Stomach (tissue), 19 donors: ENCODE measurements at places on chromosomes 6 and 20.

DNA sequence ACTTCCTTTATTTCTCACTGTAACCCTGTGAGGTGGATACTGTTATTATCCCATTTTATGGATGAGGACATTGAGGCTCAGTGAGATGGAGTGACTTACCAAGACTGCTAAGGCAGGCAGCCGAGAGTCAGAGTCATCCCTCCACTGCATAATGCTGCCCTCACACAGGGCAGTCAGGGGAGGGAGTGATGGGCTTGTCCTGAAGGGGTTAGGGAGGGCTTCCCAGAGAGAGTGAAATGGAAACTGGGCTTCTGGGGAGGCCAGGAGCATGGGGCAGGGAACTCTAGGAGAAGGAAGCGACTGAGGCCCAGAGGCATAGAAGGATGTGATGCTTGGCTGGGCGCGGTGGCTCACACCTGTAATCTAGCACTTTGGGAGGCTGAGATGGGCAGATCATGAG lies 31.1 kb downstream of the TM9SF4 start:
- DNase-seq = no peak

DNA sequence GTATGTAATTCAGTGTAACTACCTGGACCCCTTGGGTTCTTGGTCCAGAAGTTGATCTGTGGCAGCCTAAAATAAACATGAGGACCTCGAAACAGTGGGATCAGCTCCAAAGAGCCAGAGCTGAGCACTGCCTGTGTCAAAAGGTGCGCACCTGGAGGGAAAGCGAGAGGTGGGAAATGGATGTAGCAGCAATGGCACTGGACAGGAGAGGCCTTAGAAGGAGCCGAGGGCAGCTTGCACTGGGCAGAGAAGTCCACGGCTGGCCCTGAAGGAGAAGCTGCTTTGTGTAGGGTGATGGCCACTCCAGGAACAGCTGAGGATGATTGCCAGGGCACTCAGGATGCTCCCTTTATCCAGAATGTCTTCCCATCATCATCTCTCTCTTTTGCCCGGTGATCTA lies 213.9 kb upstream of the SNX9 start:
- no peak for DNase-seq

DNA sequence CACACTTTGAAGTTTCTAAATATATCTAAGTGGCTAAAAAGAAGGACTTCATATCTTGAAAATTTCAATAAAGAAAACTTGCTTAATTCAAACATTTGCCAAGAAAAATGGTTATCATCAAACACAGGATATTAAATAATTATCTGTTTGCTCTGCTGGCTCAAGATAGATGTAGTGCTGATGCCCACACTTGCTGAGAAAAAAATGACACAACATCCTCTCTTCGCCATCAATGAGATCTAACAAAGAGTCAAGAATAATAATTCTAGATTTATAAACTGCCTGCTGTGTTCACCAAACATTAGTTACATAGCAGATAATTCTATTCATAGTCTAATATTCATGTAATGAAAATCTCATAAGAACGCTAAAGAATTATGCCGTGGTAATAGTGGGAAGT lies 93.6 kb downstream of the EPHA7 start:
- no peak for DNase-seq

DNA sequence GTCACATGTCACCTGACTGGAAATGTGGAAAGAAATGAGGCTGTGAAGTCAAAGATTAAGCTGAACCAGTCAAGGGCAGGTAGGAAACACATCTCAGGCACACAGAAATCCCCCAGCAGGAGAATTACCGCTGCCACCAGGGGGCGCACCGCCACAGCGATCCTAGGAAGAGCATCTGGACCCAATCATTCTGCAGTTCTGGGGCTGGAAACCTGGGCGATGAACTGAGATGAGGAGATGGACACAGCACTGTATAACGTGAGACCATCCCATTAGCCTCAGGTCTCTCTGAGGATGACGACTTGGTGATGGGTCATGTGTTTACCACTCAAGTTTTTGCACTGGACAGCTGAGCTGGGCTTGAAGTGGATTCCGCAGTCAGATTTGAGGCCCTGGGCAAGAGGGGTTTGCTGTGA lies 6.5 kb upstream of the SLC24A3 start:
- peak; percentile 86 for DNase-seq

DNA sequence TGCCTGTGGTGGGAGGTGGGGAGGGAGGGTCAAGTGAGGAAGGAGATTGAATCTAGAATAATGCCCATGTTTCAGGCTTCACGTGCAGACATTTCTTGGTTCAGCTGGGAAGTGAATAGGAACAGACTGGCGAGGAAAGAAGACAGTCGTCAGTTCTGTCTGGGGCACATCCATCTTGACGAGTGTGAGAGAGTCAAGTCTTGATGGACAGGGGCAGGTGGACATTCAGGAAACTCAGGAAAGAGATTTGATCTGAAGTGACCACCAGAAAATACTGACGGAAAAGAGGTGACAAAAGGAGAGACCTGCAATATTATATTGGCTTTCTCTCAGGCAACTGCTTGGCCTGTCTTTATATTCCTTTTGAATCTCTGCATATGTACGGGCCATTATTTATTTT lies 68.6 kb downstream of the ESR1 start:
- DNase-seq = no peak
